ENCODE measurements at places on chromosomes 5 and 9.

GRCh38 chr9:9319007-9319406, 1293.8 kb downstream of the PTPRD start:
- no peak for DNase-seq

DNA sequence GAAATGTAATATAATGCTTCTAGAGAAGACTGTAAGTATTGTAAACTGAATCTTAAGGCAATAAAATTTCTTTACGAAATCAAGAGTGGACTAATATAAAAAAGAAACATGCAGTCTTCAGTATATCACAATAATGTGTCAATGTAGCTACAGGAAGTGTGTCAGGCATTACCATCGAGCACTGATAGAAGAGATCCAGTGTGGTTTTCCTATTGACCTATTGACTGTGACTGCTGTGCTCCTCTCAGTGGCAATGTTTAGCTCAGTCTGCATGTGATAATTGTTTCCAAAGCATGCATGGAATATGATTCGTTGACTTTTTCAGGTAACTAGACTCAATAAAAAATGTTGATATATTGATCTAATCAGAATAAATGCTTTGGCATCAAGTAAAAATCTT, 20.3 kb upstream of the PCSK1 start:
- no peak for DNase-seq

GRCh38 chr5:32076699-32077695, 97.1 kb downstream of the GOLPH3 start:
- peak; percentile 46 for DNase-seq

GRCh38 chr9:87381050-87381711, 116.5 kb upstream of the DAPK1 start:
- no peak for DNase-seq

GRCh38 chr5:87053146-87053545, 214.5 kb upstream of the RASA1 start:
- DNase-seq, result no peak

DNA sequence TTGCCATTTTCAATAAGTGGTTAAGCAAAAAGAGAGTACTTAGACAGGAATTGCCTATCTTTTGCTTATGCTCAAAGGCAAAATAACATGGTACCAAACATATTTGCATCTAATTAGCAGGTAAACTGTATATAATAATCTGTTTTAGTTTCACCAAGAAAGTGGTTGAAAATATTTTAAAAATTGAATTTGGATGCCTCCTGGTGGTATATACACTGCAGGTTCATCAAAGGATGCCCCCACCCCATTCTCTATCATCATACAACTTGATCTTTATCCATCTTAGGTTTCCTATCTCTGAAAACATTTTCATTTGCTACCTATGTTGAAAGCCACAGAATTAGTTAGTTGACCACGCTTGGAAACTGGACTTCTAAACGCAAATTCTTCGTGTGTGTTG, 47.0 kb upstream of the MROH2B start:
- no peak for DNase-seq

GRCh38 chr9:92385953-92386352, 18.4 kb downstream of the OGN start:
- no peak for DNase-seq

DNA sequence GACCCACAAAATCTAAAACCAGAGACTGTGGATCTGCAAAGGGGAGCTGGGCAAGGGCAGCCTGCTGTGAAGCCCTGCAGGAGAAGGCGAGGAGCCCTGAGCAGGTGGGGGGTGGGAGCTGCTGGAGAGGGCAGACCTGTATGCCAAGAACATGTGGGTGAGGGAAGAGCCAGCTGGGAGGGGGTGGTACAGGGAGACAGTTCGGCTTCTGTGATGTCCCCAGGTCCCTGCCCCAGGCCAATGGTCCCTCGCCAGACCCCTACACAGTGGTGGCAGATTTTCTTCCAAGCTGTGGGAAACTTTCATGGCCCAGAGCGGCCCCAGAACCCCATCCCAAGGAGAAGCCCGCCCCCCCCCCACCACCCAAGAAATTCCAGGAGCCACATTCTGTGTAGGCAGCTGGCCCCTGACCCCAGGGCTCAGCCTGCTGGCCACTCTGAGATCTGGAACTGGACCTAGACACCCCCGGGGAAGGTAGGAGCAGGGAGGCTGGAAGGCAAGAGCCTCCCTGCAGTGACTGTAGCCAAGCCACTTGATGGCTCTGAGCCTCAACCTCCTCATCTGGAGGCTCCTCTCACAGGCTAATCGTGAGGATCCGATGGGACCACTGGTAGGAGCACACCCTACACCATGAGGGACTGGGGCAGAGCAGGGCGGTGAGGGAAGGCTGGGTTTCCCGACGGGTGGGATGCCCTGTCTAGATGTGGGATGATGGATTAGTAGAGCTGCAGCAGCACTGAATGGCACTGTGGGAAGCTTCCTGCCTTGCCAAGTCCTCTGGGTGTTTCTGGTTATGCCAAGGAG, 22.6 kb upstream of the CSF1R start:
- no peak for DNase-seq

GRCh38 chr9:135879619-135880018, 27.7 kb downstream of the CAMSAP1 start:
- DNase-seq, result no peak

GRCh38 chr5:148746826-148747535, 79.4 kb upstream of the ADRB2 start:
- no peak for DNase-seq

DNA sequence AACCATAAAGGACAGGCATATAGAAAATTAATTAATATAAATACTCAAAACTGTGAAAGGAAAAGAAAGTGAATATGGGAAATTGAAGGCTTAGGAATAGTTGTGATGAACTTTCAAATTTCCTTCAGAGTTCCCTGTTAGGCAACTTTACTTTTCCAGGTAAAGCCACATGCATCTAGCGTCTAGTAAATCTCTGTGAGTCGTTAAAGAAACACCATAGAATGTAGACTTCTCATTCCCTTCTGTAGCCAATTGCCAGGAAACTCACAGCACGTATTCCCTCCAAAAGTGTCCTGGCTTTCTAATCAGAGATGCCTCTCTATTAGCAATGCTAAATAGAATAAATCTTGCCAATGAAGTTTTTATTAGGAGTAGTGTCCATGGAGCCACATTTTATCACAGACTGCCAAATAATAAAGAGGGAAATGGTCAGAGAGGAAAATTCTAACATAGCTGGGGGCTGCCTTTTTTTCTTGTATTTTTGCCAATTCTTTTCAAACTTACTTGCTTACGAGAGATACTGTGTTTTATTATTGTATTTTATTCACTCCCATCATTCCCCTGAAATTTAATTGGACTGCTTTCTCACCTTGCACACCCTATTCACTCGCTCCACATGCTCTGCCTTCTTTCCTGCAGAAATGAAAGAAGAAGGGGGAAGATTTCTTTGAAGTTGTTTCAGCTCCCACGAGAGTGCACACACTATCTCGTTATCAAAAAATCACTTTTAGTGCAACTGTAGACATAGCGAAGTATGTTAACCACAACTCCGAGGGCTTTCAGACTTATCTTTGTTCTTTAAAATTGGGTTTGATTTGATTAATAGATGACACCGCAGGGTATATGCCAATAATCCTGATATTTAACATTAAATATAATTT, 439.0 kb downstream of the CSNK1G3 start:
- DNase-seq, result no peak

- no peak for DNase-seq
Measured at GRCh38 chr5:115413651-115414050, 117.2 kb upstream of the CCDC112 start.

DNA sequence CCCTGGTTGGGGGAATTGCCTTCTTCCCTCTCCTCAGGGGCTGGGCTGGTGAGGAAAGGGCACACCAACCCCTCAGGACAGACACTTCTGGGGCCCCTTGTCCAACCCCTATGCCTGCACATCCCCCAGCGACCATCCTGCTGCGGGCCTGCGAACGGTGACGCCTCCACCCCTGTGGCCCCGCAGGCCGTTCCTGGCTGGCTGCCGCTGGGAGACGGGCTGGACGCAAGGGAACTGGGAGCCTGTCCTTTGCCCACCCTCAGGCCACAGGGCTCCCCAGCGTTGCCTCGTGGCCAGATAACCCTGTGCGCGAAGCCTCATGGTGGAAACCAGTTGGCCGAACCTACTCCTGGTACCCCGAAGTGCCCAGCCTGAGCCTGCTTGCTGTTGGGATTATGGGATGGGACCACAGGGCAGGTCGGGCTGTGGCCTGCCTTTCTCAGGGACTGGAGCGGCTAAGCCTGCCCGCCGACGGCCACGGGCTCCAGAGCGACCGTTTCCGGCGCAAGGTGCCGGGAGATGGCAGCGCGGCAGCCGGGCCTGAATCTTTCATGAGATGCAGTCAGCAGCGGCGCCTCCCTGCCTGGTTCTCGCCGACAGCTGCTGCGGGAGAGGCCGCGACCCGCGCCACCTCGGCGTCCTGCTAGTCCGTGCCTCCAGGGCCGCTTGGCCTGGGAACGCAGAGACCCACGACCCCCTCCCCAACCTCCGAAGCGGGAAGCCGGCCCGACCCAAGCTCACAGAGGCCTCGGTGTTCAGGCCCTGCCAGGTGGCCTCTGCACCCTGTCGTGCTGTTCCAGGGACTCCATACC, 6.5 kb upstream of the PITX1 start:
- DNase-seq, result no peak

GRCh38 chr9:133057006-133057405, 4.8 kb upstream of the CEL start:
- no peak for DNase-seq

GRCh38 chr9:88391236-88391635, 3.0 kb downstream of the SPIN1 start:
- DNase-seq, result no peak

DNA sequence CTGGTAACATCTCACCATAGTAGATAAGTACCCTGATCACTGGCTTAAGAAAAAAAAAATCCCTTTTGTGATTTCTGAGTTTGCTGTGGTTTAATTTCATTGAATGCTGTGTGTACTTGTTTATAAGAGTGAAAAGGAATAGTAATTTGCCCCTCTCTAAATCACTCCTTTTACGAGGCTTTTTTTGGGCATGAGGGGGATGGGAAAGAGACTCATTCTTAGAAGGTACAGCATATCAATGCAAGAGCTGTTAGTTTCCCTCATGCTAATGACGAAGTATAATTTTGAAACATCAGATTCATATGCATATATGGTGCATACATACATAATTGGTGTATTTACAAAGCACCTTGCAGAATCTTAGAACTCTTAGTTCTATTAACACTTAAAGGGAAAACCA, 2.4 kb upstream of the SLC44A1 start:
- DNase-seq, result no peak

GRCh38 chr5:159031513-159031912, 68.2 kb downstream of the EBF1 start:
- DNase-seq, result peak; percentile 25

- no peak for DNase-seq
Measured at GRCh38 chr9:102237520-102237919, 499.1 kb upstream of the GRIN3A start.

GRCh38 chr5:143279698-143280097, 123.8 kb downstream of the NR3C1 start:
- DNase-seq, result no peak

- no peak for DNase-seq
Measured at GRCh38 chr5:116750631-116751580, 176.3 kb upstream of the SEMA6A start.

- no peak for DNase-seq
Measured at GRCh38 chr5:60738461-60738860, 38.5 kb upstream of the DEPDC1B start.

- DNase-seq, result no peak
Measured at GRCh38 chr9:14671377-14671776, 21.9 kb downstream of the ZDHHC21 start.

DNA sequence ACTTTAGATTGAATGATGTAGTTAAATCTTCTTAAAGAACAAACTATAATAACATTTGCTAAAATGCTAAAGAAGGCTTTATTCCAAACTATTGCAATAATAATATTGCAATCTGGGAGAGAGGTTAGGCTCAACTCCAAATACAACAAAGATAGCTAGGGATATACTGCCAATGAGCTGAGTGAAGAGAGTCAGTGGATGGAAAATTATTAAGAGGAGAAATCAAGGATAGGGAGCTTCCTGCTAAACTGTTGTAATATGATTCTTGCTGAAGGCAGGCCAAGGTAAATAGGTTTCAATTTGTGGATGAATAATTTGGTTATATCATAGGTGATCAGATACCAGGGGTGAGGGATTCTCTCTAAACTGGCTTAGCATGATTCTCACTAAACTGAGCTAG, 1651.5 kb downstream of the EFNA5 start:
- DNase-seq, result no peak

- DNase-seq, result peak; percentile 52
Measured at GRCh38 chr9:90007516-90008440, 403.0 kb downstream of the GADD45G start.

GRCh38 chr9:99222416-99223270, 561 bp downstream of the SEC61B start:
- DNase-seq, result no peak

DNA sequence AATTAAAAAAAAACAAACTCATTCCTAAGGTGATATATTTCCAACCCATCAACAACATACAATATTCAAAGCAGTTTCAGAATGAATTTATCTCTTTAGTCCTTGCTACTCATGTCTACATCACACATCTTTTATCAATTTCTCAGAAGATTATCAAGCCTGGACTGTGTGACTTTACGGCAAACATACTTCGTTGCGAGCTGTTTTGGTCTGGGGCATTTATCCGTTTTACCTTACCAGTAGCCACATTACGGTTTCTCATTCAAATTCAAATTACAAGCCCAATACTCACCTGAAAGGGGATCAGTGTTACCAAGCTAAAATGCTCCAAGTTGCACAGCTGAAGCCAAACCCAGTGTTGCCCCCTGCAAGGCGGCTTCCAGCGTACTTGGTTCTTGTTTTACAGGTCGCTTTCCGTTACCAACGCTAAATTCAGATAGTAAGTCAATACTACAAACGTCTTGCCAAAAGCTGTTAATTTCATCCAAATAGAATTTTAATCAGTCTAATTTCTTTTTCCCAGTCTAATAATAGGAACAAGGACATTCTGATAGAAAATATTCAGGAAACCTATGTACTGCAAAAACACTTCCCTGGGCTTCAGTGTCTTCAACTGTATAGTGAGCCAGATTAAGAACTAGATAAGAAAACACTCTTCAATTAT, 1.8 kb downstream of the HNRNPH1 start:
- DNase-seq, result no peak

DNA sequence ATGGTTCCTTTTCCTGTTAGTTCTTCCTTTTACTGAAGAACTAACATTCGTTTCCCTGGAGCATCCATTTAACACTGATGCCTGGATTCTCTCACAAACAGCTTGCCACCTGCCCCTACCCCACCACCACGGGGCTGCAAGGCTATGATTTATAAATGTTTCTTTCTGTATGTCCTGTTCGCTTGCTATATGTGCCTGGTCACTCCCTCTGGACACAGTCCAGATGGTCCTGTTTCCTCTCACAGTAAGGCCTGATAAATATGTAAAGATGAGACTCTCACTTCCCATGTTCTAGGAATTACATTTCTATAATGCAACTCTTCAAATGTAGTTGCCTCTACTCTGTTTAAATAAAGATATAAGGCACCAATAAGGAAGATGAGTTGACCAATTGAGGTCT, 146.4 kb upstream of the SHB start:
- no peak for DNase-seq

- DNase-seq, result no peak
Measured at GRCh38 chr9:130194378-130194932, 22.3 kb downstream of the NCS1 start.

All from SW480 (cell line).